ENCODE measurements at places on chromosomes 2 and 18.

DNA sequence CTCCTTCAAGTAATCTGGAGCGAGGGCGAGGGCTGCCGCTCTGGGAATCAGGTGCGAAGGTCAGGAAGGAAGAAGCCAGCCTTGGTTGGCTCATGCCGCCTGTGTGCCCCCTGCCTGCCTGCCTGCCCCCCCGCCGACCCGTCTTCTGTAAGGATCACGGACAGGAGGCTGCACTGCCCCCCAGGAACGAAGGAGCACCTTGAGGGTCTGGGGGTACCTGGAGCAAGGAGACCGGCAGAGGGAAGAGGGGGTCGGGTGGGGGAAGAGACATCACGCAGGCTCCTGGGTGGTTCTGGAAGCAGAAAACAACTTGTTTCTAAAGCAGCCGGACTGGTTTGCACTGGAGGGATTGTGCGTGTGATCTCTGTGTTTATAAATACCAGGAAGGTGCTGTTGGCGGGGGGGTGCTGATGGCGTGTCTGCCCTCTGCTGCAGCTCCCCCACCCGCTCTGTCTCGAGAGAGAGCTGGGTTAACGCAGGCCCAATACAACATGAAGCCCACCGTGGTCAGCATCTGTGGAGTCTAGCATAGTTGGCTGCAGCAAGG, 1.7 kb downstream of the FOSL2 start:
- no peak for DNase-seq

DNA sequence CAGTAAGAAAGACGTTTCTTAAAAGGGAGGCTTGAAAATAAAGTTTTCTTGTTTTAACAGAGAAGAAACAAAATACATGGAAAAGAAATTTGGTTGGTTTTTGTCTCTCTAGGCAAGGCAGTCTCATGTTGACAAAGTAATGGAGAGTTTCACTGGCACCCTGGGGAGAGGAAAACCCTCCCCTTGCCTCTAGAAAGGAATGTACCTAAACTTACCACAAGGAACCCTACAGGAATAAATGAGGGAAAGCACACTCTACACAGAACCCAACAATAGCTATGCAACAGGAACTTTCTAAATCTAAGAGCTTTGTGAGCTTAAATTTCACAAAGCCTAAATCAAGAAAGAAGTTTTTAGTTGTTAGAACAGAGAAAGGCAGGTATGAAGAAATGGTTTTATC, 37.0 kb downstream of the FIGN start:
- DNase-seq, result no peak

- no peak for DNase-seq
Measured at GRCh38 chr2:147718831-147719230, 126.0 kb upstream of the ACVR2A start.

DNA sequence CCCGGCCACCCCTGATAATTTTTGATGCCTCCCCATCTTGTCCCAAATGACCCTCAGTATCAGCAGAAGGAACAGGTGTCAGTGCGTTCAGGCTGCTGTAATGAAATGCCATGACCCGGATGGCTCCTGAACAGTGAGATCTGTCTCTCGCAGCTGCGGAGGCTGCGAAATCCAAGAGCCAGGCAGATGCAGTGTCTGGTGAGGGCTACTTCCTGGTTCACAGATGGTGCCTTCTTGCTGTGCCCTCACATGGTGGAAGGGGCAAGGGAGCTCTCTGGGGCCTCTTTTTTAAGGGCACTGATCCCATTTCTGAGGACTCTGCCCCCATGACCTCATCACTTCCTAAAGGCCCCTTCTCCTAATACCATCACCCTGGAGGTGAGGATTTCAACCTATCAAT, 152.2 kb downstream of the TWIST2 start:
- no peak for DNase-seq

Measured in hypothalamus (tissue), 51 donors.